Right atrium auricular region (tissue), 2 donors: ENCODE measurements at places on chromosomes 5 and 9.

DNA sequence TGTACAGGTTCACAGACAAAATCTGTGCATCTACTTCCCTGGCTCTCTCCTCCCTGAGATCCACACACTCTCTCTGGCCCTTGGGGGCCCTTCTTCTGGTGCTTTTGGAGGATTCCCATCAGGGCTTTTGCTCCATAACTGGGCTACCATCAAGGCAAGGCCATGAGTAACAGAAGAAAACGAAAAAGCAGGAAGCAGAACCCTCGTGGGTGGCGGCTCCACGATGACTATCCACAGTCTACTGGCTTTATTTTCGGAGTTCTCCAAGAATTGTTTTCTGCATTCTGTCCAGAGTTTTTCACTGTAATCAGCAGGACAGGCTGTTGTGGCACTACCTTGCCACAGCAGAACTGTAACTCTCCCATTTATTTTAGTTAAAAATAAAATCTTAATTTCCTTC is 19.9 kb downstream of the PNPLA7 start:
- DNase-seq, result no peak

- no peak for DNase-seq
These were observed 163.9 kb downstream of the ARHGEF28 start for GRCh38 chr5:73789851-73790281.

GRCh38 chr5:82364497-82364896 is 86.3 kb upstream of the RPS23 start:
- DNase-seq, result no peak

- DNase-seq, result no peak
These were observed 1203.4 kb upstream of the DMAC1 start for GRCh38 chr9:9002826-9003583.

- DNase-seq, result no peak
These were observed 185.0 kb downstream of the GAPVD1 start for GRCh38 chr9:125446561-125447094.

- DNase-seq, result no peak
These were observed 51.0 kb upstream of the LIFR start for GRCh38 chr5:38607396-38607795.

- no peak for DNase-seq
These were observed 4.5 kb downstream of the RCL1 start for GRCh38 chr9:4796988-4797853.

DNA sequence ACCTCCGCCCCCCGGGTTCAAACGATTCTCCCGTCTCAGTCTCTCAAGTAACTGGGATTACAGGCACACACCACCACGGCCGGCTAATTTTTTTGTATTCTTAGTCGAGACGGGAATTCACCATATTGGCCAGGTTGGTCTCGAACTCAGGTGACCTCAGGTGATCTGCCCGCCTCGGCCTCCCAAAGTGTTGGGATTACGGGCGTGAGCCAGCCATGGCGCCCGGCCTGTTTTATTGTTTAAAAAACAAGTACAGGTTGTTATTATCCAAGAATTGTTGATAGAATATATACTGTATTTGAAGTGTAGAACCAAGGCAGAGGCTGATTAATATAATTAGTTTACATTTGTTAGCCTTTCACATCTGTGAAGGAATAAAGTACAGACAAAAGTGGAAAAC is 8.9 kb downstream of the PARP8 start:
- no peak for DNase-seq

GRCh38 chr5:150589862-150590601 is 50.4 kb upstream of the SYNPO start:
- peak; percentile 88 for DNase-seq

GRCh38 chr5:14077501-14077900 is 65.6 kb upstream of the TRIO start:
- DNase-seq, result no peak

DNA sequence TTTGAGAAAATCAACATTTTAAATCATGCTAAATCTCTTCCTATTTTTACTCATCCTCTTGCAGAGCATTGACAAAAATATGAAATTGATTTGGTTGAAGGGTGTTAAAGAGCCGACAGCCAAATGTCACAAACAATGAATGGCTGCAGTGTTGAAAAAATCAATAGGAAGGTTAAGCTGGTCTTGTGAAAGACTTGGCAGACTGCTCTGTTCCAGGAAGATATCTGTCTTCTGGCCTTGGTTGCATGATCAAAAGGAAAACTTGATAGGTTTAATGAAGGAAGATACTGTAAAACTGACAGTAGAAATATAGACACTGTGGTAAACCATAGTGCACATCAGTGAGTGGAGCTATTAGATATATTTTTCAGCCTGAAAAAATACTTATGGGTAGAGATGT is 103.6 kb downstream of the PBX3 start:
- DNase-seq, result no peak

- DNase-seq, result no peak
These were observed 759.3 kb upstream of the TYRP1 start for GRCh38 chr9:11933926-11934325.

DNA sequence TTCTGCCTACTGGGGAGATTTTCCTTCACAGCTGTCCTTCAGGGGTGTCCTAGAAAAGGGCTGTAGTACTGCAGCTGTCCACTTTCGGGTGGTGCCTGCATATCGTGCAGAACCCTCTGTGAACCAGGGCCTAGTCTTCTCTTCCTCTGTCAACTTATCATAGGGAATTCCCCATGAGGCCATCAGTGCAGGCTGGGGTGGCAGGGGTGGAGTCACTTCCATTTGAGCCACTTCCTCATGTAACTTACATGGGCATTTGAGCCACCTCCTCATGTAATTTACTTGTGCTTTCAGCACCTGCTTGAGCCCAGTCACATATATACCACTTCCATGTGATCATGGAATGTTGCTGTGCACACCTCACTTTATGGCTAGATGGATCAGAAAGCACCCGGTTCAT is 742.0 kb upstream of the RGMB start:
- no peak for DNase-seq

GRCh38 chr5:115028557-115028956 is 141.2 kb downstream of the TRIM36 start:
- DNase-seq, result no peak
